NCI-H524 treated with DMSO at 0.1 percent for 48 hours (cell line): ENCODE measurements at places on chromosomes 4 and X.

GRCh38 chrX:124086411-124086810 is 124.9 kb downstream of the STAG2 start:
- DNase-seq: no peak

GRCh38 chr4:4820261-4820660 is 39.2 kb upstream of the MSX1 start:
- DNase-seq: no peak

GRCh38 chr4:17780501-17781299 is 721 bp downstream of the FAM184B start:
- no peak for DNase-seq

GRCh38 chr4:119299260-119299671 is 22.7 kb downstream of the FABP2 start:
- no peak for DNase-seq

DNA sequence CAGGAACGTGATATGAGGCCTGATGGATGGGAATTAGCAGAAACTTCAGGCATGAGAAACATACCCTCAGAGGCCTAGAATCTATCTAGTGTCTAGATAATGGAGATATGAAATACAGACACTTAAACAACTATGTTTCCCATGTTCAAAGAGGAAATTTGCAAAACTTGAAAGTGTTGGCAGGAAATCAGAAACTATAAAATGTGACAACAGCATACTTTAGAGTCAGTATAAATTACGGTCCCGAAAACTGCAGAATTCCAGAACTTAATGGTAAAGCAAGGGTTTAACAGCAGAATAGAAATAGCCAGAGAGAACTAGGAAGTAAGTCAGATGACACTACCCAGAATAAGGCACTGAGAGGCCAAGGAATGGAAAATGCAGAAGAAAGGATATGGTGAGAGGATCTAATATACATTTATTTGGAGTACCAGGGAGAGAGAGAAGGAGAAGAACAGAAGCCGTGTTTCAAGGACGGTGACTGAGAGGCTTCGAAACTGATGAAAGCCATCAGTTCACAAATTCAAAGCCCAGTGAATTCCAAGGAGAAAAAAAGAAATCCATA is 7.4 kb downstream of the HTT-AS start:
- no peak for DNase-seq

- DNase-seq: no peak
Observed at GRCh38 chr4:71406459-71406963, 67.7 kb downstream of the SLC4A4 start.

- DNase-seq: no peak
Observed at GRCh38 chr4:184587701-184588100, 61.5 kb downstream of the CASP3 start.

- DNase-seq: no peak
Observed at GRCh38 chrX:55867181-55867651, 149.7 kb downstream of the RRAGB start.

DNA sequence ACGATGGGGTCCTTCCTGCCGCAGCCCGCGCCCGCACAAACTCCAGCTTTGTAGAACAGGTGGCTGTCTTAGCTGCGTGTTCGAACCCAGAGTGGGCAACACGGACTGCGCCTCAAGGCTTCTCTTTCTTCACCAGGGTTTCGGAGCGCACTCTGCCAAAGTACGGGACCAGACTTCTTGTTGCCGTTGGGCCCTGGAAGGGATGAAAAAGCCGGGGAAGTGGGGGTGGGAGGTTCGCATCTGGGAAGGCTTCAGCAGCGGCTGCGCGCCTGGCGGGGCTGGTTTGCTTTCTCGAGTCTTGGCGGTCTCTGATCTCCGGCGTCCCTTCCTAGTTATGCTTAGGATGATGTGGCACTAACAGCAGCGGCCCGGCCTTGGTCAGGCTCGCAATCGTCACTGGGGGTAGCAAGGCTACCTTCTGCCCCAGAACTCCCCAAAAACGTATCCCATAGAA is 673 bp downstream of the PARM1 start:
- DNase-seq: no peak

GRCh38 chr4:5804656-5805055 is 88.2 kb downstream of the CRMP1 start:
- DNase-seq: no peak

DNA sequence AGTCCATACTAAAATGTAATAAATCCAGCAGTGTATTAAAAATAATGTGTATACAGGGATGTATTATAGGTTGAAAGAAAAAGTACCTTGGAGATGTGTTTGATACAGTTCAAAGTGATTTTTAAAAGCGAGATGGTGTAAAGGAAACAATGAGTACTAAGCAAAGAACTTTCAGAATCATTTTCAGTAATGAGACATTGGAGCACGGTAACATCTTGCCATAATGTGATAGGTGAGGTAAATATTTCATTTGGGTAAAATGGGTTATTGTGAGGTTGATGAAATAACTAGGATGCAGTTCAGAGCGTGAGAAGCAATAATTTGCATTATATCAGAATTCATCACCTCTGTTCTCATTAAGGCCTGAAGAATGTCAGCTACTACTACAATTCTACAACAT is 25.9 kb downstream of the EIF2S3 start:
- no peak for DNase-seq

DNA sequence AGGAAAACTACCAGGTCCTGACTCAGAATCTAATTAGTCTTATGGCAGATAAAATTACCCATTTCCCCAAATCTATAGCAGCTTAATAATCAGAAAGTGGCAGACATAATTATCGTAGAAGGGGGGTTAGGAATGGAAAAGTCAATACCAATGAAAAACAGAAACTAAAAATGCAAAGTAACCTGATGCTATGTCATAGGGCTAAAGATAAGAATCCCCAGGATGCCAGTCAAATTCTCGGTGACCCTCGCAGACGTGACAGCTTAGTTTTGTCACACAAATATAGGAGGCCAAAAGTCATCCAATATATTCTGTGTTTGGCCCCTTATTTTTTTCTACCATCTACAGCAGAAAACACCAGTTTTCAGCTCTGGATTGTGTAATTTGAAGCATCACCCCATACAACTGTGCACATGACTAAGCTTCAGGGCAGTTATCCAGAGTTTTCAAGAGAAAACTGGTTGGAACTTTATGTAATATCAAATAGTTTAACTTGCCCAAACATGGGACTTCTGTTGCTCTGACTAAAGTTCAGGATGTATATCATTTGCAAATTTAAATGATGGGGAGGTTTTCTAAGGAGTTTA is 30.9 kb downstream of the RASSF6 start:
- no peak for DNase-seq

GRCh38 chr4:11497972-11498371 is 69.3 kb upstream of the HS3ST1 start:
- no peak for DNase-seq

- no peak for DNase-seq
Observed at GRCh38 chr4:53800741-53801140, 209.5 kb upstream of the LNX1 start.

DNA sequence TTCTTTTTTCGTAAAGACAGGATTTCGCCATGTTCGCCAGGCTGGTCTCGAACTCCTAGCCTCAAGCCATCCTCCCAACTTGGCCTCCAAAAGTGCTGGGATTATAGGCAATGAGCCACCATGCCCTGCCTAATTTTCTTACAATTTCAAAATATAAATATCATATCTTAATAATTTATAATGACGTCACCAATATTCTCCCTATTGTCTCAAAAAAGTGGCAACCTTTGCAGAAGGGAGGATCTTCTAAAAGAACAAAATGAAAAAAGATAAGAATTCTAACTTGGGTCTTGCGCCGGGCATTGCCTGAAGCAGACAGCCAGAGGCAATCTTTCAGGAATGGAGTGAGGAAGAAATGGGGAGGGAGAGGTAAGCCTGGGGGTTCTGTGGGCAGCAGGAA is 37.9 kb upstream of the WAS start:
- no peak for DNase-seq

DNA sequence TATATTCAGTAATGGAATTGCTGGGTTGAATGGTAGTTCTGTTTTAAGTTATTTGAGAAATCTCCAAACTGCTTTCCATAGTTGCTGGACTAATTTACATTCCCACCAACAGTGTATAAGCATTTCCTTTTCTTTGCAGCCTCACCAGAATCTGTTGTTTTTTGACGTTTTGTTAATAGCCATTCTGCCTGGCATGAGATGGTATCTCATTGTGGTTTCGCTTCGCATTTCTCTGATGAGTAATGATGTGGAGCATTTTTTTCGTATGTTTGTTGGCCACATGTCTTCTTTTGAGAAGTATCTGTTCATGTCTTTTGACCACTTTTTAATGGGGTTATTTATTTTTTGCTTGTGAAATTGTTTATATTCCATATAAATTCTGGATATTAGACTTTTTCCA is 13.6 kb upstream of the MAGED4B start:
- no peak for DNase-seq

DNA sequence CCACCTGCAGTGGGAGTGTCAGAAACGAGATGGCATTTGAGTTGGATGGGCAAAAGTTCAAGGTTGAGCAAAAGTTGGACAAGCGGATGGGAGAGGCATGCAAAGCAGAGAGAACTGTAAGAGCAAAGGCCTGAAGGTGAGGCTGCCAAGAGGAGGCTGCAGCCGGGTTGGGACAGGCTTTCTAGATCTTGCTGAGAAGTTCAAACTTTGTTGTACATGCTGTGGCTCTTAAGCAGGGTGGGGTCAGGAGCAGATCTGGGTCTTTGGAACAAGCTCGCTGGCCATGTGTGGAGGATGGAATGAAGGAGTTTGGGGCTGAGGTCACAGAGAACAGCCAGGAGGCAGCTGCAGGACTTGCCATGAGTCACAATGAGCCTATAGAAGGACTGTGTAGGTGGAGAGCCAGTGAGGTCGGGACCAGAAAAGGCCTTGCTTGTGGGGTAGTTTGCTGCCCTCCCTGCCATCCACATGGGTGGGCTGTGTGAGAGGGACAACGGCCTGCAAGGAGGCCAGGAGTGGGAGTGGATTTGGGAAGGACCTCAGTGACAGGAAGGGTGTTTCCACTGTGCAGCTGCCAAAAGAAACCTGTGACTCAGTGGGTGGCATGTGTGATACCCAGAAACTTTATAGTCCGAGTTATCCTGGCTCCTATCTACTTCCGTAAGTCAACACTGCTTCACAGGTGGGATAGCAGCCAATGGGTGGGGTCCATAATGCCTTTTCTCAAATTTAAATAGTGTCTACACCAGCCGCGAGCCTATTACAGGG is 210.4 kb downstream of the MID1IP1 start:
- DNase-seq: no peak

- no peak for DNase-seq
Observed at GRCh38 chr4:120919358-120919757, 3.2 kb downstream of the PRDM5 start.

DNA sequence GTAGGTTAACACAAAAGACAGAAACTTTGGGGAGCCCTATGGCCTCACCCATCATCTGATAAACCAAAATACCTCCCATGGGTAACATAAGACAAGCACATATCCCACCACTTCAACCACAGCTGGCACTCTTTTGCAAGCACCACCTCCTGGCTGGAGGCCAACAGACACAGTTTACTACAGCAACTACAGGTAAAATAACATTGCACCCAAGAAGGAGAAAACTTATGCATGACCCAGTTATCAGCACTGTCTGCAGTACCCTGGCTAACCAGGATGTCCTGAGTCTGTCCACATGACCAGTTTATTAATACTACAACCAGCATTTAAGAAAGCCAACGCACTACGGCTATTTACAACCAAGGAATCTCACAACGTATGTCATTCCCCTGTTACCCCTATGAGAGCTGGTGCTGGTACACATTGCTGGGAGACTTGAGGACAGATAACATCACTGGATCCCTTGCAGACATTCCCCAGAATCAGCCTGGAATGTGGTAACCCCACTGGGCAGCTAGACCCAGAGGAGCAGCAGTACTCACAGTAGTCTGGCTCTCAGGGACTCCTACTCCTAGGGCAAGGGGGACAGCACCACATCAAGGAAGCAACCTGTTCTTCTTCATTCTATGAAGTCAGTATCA is 32.0 kb downstream of the ELF2 start:
- peak; percentile 11 for DNase-seq

DNA sequence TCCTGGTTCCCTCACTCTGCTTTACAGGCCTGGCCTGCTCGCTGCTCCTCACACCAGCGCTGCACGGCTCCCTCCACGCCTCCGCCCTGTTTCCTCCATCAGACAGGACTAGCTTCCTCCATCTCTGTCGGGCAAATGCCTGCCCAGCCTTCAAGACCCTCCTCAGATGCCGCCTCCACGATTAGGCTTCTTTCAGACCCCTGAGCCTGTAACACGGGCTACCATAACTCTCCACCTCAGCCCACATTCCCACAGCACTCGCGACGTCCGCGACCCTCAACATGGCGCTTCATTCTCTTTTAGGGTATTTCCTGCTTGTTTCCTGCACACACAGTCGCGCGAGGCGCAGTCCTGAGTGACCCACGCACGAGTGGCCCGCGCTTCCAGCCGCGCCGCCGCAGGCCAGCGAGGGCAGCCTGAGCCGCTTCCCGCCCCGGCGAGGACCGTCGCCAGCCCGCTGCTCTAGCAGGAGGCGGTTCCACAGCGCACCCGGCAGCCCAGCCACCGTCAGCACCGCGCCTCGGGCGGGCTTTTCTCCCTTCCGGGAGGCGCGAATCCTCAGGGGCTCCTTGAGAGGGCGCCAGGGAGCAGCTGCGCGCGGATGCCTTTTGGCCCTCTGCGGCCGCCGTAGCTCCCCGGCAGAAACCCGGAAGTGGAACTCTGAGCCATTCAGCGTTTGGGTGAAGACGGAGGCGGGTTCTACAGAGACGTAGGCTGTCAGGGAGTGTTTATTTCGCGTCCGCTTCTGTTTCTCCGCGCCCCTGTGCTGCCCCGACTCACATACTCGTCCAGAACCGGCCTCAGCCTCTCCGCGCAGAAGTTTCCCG is at the start of gene FRG1:
FRG1 (plus strand) TSS at position 695 of the 827 bp plus-strand sequence. CDS start 138 bp downstream, outside the sequence.
- no peak for DNase-seq

DNA sequence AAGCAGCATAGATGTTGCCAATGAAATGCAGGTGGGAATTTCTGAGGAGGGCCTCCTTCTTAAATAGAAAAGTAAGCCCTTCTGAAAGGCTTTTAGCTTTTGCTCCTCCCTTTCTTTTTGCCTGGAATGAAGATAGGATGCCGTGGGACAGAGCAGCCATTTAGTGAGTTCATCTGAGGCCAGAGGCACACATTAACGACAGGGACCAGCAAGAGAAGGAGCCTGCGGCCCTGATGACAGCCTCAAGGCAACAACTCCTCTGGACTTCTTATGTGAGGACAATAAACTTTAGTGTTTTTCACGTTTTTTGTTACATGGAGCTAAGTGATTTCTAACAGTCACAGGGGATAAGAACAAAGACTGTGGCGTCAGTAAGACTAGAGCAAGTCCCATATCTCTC is 1.1 kb upstream of the BDH2 start:
- no peak for DNase-seq
